Frontal cortex (tissue), 4 donors: ENCODE measurements at places on chromosomes 11 and 22. TPM values are rescaled to one million over a fixed set of nuclear protein-coding genes. Genes with fewer than 3 reads are reported as not detected.
A peak's percentile ranks its signal among the peaks of the same experiment; 100 is the strongest.

- no peak for DNase-seq
These were observed 74.2 kb downstream of the STIM1 start for GRCh38 chr11:3929649-3930048.

- DNase-seq = no peak
These were observed 68.1 kb upstream of the BID start for GRCh38 chr22:17842386-17842785.

- no peak for DNase-seq
These were observed 12.8 kb downstream of the ALG12 start for GRCh38 chr22:49905465-49905864.

GRCh38 chr11:6968816-6969215 lies 42.6 kb downstream of the ZNF215 start:
- DNase-seq = no peak

DNA sequence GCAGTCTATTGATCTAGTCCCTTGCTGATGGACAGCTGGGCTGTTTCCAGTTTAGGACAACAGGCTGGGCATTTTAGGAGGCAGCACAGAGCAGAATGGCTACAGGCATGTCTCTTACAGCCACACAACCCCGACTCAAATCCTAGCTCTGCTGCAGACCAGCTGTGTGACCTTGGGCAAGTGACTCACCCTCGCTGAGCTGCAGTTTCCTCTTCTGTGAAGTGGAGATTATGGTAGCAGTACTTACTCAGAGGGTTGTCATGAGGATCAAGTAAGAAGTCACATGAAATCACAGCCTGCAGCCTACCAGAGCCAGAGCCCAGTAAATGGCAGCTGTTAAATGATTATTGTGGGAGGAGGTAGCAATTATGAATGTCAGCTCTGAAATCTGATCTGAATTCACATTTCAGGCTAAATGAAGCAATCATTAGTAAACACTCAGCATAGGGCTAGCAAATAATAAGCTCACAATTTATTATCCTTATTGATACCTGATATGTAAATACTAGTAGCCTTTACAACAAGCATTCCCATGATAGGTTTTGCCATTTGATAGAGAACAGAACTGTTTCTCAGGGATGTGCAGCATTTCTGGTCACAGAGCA lies 58.9 kb downstream of the MYEOV start:
- no peak for DNase-seq

GRCh38 chr11:35585416-35585815 lies 32.8 kb upstream of the FJX1 start:
- DNase-seq = no peak

GRCh38 chr11:69250186-69251056 lies 43.5 kb upstream of the MYEOV start:
- DNase-seq = no peak

- DNase-seq = no peak
These were observed 67.3 kb upstream of the GRK3 start for GRCh38 chr22:25497181-25497641.

GRCh38 chr11:116981266-116981885 lies 116.9 kb downstream of the SIK3 start:
- DNase-seq = no peak

- peak; percentile 64 for DNase-seq
These were observed 55.6 kb downstream of the TCF20 start for GRCh38 chr22:42214633-42215415.

DNA sequence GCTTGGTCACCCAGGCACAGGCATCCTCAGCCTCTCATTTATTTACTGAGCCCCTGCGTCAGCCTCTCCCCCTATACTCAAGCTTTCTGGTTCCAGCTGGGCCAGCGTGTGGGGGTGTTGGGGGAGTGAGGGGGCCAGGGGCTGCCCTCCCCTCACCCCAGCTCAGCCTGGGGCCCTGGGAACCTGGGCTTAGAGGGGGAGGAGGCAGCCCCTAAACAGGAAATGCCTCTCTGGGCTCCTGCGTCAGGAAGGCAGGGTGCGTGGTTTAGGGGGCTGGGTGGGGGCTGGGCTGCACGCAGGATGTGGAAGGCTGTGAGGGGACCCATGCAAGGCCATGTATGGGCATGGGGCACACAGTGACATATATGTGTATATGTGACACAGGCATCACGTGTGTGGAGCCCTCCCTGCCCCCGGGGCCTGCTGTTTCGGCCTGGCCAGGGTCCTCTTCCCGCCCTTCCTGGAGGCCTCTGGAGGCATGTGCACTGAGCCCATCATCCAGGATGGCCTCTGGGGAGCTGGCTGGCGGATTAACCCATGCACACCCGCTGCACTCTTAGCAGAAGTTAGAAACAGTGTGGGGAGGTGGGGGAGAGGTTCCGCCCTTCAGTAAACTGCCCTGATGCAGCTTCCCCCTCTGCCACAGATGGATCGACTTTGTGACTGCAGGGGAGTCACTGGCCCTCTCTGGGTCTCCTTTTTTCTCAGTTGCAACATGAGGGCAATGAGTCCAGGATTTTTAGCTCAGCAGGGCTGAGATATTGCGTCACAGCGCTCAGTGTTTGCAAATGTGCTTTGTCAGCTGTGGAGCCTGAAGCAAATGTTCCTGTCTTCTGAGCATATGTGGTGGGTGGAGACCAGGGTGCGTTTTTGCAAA lies 1.1 kb upstream of the CD248 start:
- no peak for DNase-seq

DNA sequence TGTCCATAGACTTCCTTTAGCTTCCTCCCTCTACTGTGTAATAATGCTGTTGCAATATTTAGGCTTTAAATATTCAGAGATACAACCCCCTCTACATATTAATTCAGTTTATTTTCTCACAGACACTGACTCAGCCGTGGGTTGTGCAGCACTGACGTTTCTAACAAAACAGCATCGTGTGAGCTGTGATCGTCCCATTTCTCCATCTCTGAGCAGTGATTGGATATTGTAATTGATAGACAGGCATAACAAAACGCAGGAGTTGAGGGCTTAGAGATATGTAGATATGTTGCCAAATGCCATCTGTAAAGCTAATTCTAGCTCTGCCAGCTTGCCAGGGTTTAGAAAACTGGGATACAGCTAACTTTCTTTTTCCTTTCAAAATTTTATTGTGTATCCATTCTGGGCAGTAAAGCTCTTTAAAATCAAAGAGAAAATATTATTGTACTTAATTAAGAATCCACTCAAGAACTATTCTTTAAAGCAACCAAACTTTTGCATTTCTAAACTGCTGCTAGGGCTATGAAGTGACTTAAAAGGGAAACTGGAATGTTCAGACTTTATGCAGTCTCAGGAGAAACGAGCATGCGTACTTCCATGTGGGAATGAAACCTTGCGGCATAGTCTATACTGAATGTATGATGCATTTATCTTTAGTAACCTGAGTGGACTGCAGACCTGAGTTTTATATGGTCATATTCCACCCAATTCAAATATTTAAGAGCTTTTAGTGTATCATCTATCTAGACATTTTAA lies 22.7 kb downstream of the BTBD10 start:
- peak; percentile 24 for DNase-seq

DNA sequence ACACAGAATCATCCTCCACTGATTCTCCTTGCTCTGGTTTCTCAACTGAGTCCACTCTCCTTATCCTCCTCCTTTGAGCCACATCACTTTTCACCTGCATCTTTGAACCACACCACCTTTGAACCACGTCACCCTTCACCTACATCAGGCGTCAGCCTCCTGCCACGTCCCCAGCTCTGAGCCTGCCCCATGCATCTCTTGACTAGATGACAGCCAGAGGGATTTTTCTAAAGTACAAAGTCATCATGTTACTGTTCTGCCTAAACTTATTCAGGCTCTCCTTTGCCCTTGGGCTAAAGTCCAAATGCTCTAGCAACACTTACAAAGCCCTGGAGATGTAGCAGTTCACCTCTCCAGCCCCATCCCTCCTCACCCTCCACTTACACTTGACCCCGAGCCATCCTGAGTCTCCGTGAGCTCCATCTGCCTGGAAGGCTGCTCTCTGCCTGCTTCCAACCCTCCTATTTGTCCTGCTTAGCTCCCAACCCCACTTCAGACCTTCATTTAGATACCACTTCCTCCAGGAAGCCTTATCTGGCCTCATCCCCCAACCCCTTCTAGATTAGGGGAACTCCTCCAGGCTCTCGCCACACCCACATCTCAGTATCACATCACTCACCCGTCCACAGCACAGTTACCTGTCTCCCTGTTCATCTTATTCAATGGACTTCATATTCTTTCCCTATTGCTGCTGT lies 3.7 kb upstream of the MS4A10 start:
- no peak for DNase-seq

GRCh38 chr11:70063121-70063520 lies 15.0 kb upstream of the ANO1 start:
- DNase-seq = no peak

- no peak for DNase-seq
These were observed 198.9 kb upstream of the ZC3H12C start for GRCh38 chr11:109894242-109894641.

DNA sequence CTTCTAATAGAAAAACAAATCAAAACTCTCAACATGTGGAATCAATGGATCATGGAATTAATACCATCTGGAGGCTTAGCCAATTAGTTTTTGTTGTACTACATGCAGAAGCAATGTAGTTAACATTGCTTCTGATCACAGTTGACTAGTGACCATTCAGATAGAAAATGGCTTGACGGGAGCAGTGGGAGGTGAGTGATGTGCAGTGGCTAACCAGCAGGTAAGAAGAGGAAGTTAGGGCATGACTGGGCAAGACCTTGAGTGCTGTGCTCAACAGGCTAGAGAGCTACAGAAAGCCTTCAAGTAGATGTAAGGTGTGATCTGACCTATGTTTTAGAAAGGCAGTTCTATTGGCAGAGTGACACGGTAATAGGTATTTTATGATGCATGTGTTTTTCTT lies 60.7 kb upstream of the ALKBH3 start:
- no peak for DNase-seq

GRCh38 chr22:45105281-45105702 lies 58.4 kb upstream of the NUP50 start:
- no peak for DNase-seq

DNA sequence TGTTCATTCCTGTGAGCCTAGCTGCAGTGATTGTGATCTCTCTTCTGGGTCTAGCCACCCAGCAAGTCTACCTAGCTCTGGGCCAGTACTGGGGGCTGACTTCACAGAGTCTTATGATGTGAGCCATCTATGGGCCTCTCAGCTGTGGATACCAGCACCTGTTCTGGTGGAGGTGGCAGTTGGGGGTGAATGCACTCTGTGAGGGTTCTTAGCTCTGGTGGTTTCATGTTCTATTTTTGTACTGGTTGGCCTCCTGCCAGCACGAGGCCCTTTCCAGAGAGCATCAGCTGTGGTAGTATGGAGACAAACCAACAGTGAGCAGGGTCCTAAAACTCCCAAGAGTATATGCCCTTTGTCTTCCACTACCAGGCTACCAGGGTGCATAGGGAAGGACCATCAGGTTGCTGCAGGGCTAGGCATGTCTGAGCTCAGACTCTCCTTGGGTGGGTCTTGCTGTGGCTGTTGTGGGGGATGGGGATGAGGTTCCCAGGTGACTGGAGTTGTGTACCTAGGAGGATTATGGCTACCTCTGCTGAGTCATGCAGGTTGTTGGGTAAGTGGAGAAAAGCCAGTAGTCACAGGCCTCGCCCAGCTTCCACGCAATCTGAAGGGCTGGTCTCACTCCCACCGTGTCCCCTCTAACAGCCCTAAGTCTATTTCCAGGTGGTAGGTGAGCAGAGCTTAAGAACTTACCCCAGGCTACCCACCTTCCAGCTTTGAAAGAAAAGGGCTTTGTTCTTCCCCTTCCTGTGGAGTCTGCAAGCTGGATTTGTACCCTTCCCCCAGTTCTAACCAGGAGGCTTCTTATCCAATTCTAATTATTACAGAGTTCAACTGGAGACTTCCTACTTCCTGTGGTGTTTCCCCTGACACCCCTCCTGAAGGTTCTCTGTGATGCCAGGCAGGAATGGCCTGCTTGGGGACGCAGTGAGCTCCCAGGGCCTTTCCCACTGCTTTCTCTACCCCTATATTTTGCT lies 250.7 kb downstream of the LUZP2 start:
- DNase-seq = no peak

GRCh38 chr11:117876341-117877119 lies at the start of gene FXYD6:
FXYD6 (minus strand) TSS chr11:117876658; CDS start chr11:117842776, 33,882 bp downstream.
- DNase-seq = peak; percentile 66

SYCE3 gene
- total RNA-seq = not detected

HEPACAM gene
- total RNA-seq = 6.9 TPM

C22orf42 gene
- total RNA-seq = 0.41 TPM

CST6 gene
- total RNA-seq = not detected

IGLL1 gene
- total RNA-seq = not detected

CHRM1 gene
- 14.3 TPM for total RNA-seq

SEC14L2 gene
- total RNA-seq = 6.5 TPM
